ENCODE measurements at places on chromosomes 12 and 14.

DNA sequence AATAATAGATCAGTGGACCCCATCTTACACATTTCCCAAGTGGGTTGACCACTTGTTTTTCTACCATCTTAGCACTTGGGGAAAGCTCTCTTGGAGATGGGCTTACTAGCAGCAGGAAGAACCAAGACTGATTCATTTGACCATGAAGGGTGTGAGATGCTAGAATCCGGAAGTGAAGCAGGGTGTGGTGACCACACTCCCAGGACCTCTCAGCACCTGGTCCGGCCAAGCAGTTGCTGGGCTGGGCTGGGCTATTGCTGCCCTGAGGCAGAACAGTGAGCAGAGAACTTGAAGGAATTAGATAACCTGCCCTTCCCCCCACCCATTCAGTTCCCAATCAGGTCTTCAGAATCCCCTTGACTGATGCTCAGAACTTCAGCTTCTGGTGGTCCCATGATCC lies 24.4 kb downstream of the ADCY6 start:
- no peak for DNase-seq

DNA sequence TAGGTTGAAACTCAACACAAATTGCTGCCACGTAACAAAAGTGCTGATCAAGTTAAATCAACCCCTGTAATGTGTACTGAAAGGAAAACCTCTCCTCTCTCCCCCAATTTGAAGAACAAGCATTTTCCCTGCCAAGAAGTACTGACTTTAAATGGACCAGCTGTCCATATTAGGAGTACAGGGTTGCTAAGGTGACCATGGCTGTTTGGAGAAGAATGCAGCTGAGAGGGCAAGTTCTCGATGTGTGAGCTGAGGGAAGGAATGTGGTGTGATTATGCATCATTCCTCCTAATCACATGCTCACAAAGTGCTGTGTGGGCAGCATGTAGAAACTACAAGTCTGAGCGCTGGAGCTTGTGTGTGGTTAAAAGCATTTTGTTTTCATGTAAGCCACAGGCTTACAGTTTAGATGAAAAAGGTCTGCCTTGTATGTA lies 50.9 kb upstream of the CCT2 start:
- DNase-seq, result no peak

DNA sequence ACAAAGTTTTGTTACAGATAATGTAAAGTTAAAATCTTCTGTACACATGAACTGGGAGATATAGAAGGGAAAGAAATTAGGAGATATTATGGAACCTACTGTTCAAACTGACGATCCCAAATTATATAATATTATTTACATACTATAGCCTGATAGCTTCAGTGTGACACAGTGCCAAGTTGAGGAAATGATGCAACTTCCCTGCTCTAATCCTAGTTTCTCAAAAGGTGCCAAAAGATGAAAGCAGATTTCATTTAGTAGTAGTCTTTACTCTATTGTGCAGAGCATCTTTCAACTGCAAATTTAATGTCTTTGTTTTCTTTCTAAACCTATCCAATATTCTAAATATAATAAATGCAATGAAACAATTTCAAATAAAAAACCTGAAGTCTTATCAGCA lies 46.9 kb downstream of the COCH start:
- DNase-seq, result no peak

GRCh38 chr12:24398605-24399004 lies 449.1 kb upstream of the SOX5 start:
- DNase-seq, result no peak

DNA sequence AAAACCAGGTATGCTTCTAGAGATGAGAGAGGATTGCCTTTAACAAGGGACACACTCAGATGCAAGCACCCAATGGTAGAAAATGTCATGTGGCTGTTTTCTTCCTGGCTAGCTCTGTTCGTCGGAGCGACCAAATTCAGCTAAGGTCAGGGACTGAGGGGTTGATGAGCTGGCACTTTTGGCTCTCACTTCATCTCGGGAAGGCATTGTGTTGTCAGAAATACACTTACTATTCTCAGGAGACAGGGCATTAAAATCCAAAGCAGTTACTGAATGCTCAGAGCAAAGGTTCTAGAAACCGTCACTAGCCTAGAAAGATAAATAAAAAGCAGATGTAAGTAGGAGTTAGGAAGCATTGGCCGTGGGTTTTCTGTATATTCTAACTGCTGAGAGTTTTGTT lies 275.7 kb upstream of the SSTR1 start:
- no peak for DNase-seq

DNA sequence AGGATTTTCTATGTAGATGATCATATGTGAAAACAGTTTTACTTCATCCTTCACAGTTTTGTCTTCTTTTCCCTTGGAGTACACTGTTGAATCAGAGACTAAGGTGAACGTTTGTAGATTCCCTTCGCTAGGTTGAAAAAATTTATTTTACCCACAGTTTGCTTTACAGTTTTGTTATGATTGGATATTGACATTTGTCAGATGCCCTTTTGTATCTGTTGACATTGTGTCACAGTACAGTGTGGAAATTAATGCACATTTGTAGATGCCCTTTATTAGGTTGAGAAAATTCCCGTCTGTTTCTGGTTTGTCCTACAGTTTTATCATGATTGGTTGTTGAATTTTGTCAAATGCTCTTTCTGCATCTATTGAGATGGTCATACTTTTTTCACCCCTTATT lies 13.3 kb downstream of the G2E3 start:
- no peak for DNase-seq

GRCh38 chr12:99977550-99977949 lies 7.2 kb downstream of the ANKS1B start:
- DNase-seq, result no peak

DNA sequence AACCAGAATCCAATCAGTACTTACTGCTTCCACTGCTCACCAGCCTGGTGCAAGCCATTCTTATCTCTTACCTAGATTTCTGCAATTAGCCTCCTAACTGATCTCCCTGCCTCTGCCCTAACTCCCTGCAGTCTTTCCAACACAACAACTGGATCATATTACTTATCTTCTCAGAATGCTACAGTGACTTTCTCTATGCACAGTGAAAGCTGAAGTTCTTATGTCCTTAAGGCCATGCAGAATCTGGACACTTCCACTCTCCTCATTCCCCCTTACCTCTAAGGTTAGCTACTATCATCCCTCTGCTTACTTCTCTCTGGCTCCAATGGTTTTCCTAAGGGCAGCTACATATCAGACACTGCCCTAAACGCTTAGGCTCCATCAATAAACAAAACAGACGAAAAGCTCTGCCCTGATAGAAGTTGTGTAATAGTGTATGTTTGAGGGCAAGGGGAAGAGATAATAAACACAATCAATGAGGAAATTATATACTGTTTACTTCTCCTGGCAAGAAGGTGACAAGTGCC lies 4.0 kb downstream of the KTN1 start:
- DNase-seq, result no peak

DNA sequence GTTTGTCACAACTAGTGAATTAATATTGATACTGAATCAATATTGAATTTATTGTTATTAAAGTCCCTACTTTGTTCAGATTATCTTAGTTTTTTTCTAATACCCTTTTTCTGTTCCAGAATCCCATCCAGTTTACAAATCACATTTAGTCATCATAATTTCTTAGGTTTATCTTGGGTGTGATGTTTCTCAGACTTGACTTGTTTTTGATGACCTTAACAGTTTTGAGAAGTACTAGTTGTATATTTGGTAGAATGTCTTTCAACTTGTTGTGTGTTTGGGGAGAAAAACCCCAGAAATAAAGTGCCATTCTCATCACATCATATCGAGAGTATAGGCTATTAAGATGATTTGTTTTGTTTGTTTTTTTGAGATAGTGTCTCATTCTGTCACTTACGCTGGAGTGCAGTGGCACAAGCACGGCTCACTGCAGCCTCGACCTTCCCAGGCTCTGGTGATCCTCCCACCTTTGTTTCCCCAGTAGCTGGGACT lies 19.5 kb downstream of the MRPS35 start:
- DNase-seq, result no peak

DNA sequence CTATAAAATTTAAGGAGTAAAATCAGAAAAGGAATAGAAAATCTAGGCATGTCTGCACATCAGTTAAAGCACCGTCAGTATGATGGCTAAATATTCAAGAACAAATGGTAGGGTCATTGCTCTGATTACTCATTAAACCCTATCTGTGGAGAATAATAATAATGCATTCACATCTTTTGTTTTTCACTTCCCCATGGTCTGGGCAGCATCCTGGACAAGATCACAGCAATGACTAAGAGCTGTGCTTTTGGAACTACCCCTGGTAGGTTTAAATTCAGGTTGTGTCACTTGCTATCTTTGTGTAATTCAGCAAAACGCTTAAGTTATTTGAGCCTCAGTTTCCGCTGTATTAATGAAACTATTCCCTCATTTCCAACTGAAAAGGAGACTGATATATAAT lies 33.1 kb downstream of the C12orf42 start:
- DNase-seq, result no peak

GRCh38 chr12:7155471-7156034 lies 25.4 kb downstream of the CLSTN3 start:
- no peak for DNase-seq

DNA sequence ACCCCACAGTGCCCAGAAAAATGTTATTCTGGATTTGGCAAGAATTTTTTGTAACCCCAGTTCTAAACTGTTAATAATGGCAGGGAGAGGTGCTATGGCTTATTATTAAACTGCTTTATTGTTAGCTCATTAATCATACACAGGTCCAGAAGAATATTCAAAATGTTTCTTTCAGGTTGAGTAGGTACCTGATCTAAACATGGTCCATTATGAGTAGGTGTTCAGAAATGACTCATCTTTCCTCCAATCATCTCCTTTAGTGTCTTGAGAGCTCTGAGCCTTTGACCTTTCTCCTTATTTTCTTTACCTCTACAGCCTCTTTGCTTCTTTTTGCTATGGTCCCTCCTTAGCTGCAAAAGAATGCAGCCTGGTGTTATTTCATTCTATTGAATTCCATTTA lies 211.0 kb upstream of the GARIN6 start:
- no peak for DNase-seq

- no peak for DNase-seq
Observed at GRCh38 chr14:75720116-75720515, 59.1 kb downstream of the TTLL5 start.

DNA sequence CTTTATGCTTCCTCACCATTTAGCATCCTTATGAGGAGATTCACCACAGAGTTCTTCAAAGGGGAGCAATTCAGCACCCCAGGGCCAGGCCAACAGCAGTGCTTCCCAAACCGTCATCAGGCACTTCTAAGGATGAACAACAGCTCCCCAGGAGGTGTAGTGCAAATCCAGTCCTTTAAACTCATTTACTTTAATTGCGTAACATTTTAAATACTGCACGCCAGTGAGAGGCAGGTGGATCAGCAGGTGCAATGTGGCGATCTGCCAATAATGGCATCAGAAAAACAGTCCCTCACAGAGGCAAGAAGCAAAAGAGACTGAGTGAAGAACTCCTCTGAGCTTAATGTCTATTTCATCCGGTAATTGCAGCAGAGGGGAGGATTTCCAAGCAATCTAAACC lies 770.9 kb upstream of the FOXG1 start:
- DNase-seq, result no peak

- no peak for DNase-seq
Observed at GRCh38 chr14:104559028-104559803, 20.3 kb upstream of the C14orf180 start.

DNA sequence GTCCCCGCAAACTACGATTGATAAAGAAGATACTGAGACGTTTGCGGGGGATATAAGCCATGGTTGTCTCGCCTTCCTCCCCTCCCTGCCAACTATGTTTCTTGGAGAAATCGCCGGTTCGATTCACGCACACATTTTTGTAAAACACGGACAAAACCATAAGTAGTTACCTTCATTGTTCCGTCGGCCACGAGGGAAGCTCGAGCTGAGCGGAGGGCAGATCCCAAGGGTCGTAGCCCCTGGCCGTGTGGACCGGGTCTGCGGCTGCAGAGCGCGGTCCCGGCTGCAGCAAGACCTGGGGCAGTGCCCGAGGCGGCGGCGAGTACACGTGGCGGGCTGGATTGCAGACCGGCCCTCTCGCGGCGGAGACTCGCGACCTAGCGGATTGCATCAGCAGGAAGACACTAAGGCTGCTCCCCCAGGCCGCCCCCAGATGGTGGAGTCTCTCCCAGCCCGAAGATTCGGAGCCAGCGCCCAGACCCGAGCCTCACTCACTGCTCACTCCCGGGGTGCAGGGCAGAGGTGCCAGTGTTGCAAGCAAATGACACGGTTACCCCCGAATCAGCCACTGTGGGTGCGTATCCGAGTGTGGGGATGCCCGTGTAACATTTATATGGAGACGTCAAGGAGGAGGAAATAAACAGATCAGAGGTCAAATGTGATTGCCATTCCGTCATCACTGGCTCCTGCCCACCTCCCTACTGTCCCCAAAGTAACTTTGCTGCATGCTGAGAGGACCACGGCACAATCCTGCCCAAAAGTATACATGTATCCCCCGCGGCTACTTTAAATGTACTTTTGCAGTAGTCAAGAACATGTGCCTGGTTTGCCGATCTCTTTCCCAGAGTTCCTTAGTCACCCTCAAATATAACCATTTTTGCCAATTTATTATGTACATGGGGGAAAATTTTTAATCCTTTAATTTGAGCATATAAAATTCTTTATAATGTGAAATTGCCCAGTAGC lies at the start of gene BCAT1:
BCAT1 (minus strand) TSS at position 345 of the 966 bp plus-strand sequence; CDS start at position 176, 169 bp downstream.
- DNase-seq, result peak; percentile 11

GRCh38 chr14:68124979-68125731 lies 305.6 kb downstream of the RAD51B start:
- no peak for DNase-seq

DNA sequence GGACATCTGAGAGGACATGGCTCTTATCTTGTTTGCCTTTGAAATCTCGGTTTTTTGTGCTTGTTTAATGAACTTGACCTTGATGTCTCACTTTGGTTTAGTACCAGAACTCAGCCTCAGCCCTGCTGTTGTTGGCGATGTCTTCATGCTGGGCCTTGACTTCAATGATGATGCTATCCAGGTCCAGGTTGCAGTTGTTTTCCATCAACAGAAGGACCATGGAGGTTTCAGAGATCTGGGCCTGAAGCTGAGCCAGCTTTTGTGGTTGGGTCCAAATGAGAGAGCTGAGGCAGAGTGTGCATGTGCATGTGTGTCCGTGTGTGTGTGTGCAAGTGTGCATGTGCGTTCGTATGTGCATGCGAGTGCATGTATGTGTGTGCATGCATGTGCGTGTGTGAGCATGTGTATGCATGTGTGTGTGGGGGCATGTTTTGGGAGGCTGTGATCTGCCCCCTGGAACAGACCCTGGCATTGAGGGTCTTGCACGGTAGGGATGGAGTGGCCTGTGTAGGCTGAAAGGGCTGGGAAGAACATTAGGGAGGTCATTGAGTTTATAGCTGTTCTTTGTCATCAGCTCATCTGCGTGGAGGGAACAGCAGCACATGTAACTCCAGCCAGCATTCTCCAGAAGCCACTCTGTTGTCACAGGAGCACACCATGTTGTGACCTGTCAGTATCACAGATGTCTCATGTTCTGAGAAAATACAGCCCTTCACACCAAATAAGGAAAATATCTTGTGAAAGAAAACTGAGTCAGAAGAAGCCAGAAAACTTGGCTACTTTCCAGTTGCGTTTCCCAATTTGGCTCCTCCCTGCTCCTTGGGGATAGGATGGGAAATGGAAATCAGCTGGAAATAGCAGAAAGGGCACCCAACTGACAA lies 10.0 kb upstream of the KRT82 start:
- no peak for DNase-seq

All from activated naive CD4-positive, alpha-beta T cell (primary cell).